Fibroblast of skin of left quadriceps (primary cell): ENCODE measurements at places on chromosomes 2 and 18.

- DNase-seq, result no peak
Measured at GRCh38 chr18:77960791-77961410, 711.3 kb downstream of the GALR1 start.

- peak; percentile 2 for DNase-seq
Measured at GRCh38 chr18:51890762-51891161, 449.2 kb upstream of the DCC start.

- no peak for DNase-seq
Measured at GRCh38 chr2:238059505-238059904, 1.3 kb upstream of the SCLY start.

DNA sequence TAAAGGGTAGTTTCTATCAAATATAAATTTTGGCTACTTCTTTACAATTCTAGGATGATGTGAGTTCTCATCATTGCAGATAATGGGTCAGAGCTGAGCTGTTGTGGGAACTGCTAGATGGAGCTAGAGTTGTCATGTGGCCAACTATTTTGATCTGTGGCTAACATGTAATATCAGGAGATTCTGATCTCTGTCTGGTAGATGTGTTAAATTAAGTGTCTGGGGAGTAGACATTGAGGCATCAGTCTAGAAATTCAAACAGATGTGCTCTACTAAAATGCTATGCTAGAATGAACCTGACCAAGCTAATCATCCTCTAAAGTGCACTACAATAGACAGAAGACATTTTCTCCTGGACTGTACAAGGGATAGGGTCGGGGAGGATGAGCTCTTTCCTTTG is 30.3 kb upstream of the DARS1 start:
- no peak for DNase-seq

GRCh38 chr18:28916456-28916855 is 739.5 kb upstream of the CDH2 start:
- no peak for DNase-seq

DNA sequence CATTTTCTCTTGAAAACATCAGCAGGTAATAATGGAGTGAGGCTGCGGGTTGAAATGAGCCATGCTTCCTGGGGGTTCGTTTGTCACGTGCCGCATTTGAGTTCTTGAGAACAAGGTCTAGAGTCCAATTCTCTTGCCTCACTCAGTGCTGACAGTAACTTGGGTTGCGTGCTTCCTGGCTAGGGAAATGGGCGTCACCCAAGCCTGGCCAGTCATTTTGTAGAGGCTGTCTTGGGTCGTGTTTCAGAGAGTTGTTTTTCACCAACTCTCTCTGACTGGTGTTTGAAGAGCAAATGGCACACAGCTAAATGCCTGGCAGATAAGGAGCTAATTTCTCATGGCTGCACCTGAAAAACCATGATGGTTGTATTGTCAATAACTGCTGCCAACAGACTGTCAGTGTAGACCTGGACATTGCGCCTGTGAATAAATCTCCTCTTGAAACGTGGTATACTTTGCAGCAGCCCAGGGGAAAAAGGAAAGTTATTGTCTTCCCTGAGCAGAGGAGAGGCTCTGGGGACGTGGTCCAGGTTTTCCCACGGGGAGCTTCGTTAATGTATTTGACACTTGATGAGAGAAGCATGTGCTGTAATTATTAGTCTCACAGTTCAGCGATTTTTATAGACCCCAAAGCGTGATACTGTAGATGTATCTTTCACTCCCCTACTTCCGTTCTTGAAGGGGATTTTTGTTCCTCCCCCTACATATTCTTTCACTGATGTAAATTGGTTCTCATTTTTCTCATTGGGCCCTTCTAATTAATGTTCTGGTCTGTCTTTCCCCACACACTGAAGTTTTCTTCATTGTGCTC is 196.0 kb downstream of the FHOD3 start:
- no peak for DNase-seq

DNA sequence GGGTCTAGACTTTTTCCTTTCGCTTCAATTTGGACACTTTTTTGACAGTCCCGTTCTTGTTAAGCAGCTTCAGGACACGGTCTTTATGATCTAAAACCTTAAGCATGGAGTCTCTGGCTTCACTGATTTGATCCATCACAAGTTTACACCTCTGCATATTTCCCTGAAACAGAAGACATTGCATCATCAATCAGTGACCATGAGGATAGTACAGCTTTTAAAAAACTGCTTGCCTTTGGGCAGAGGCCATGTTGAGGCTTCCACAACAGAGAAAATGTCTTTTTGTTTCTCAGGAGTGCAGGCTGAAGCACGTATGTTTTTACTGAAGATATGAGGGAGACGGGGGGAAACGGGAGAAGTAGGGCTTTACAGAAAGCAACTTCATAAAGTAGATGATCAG is 56.2 kb upstream of the AMMECR1L start:
- no peak for DNase-seq

- no peak for DNase-seq
Measured at GRCh38 chr2:36659872-36660312, 36.6 kb upstream of the VIT start.

DNA sequence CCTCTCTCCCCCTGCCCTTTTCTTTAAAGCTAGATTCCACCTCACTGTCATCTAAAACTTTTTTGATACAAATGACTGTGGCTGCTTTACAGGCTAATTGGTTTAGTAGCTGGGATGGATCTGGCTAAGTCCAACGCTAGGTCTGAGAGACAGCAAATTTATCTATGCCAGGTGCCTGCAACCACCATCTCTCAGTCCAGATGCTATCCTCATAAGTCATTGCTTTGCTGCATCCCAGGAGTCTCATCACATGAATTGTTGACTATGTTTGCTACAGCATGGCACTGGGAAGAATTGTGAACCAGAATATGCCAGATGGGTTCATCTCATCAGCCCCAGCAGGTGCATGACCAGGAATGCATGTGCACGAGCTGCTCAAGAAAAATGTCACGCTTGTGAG is 100.0 kb upstream of the PID1 start:
- no peak for DNase-seq

DNA sequence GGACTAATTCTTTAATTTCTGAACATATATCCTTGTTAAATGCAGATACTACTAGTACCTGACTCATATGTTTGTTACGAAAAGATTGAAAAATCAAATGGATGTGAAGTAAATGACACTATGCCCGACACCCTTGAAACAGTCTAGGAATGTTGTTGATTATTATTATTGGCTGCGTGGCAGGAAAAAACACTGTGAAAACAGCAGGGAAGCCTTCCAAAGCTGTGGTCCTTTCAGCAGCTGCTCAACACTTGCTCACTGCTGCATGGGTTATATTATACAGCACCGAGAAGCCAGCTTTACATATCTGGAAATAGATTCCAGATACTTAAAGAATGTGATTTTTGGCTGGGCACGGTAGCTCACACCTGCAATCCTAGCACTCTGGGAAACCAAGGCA is 26.5 kb downstream of the CRYGD start:
- DNase-seq, result no peak

- no peak for DNase-seq
Measured at GRCh38 chr2:72765997-72766609, 59.7 kb downstream of the EXOC6B start.

- peak; percentile 45 for DNase-seq
Measured at GRCh38 chr2:8049176-8049575, 632.7 kb upstream of the ID2 start.

GRCh38 chr2:6963727-6964126 is 46.5 kb downstream of the RNF144A start:
- DNase-seq, result no peak

GRCh38 chr18:78770823-78771139 is 208.8 kb upstream of the SALL3 start:
- no peak for DNase-seq

GRCh38 chr2:190551928-190552327 is 17.4 kb upstream of the NEMP2 start:
- DNase-seq, result no peak

DNA sequence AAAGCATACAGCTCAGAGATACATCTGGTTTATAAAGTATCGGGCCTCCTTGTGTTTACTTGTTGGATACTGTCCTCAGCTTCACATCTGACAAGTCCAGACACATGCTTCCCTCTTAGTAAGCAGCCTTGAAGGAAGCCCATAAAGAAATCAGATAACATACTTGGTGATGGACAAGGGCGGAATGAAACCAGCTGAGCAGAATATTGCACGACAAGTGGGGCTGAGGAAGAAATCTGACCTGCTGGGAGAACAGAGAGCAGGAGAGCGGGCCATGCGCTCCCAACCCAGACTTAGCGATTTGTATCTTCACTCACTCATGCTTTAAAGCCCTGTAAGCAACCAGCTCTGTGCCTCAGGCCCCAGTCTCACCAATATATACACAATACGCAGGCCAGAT is 208.4 kb downstream of the CDH20 start:
- no peak for DNase-seq

GRCh38 chr2:138113871-138114525 is 149.7 kb downstream of the HNMT start:
- no peak for DNase-seq

DNA sequence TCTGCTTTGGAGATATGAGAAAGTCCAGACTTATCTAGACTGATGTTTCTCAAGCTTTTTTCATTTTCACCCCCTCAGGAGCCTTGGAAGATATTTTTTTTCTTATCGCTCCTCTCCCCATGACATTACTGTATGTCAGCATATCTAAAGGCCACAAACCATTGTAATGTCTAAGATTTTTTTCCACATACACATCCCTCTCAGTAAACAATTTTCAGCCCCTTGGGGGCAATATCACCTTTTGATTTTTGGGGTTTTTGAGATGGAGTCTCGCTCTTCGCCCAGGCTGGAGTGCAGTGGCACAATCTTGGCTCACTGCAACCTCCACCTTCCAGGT is 60.3 kb upstream of the REL start:
- no peak for DNase-seq

- DNase-seq, result no peak
Measured at GRCh38 chr18:45725336-45725735, 1.4 kb downstream of the SLC14A1 start.

DNA sequence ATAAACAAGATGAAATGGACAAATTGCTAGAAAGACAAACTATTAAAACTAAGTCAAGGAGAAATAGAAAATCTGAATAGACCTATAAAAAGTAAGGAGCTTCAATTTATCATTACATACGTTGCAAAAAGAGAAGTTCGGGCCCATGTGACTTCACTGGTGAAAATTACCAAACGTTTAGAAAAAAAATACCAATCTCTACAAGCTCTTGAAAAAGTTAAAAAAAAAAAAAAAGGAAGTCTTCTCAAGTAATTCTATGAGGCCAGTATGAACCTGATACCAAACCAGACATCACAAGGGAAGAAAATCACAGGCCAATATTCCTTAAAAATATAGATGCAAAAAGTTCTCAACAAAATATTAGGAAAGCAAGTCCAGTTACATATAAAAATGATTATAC is 20.2 kb upstream of the ACVR2A start:
- DNase-seq, result no peak

DNA sequence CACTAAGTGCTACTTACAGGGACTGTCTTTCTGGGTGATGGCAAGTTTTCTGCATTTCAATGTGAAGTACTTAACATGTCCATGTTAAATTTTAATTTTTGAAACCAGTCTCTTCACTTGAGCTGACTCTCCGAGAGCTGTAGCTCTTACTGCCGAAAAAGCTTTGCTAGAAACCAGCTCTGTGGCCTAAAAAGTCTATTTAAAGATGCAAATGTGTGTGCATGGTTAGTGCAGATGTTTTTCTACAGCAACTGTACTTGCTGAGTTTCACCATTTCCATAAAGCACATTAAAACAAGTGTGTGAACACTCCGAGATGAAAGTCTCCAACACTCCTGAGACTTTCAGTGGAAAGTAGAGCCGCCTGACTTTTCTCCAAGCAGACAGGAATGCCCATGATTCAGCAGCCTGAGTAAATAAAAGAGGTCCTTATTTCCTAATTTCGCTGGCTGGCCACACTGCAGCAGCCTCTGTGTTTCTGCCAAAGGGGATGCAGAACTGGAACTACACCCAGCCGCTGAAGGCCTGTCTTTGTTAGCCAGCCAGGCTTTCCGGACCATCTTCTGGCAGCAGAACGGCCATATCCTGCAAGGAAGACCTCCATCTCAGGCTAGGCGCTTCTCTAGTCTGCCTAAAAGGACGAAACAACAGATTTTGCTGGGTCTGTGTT is 121.2 kb downstream of the ZNF521 start:
- DNase-seq, result peak; percentile 81

GRCh38 chr2:70381821-70382220 is 80.0 kb upstream of the FAM136A start:
- no peak for DNase-seq

DNA sequence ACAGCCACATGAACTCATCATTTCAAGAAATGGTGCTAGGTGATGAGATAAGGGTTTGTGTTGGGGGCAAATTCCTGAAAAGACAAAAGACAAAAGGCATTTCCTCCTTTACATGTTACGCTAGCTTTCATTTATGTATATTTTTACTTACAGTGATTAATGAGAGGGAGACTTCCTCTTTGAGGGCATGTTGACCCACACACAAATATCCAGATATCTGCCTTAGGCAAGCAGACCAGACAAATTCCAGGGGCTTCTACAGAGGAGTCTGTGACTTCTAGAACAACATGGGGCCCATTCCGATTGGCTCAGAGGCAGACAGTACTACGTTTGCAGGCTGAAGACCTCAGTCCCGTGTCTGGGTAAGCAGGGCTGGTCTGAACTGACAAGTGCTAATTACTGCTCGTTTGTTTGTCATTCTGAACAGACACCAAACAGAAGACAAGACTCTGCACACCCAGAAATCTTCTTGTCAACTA is 74.8 kb upstream of the ST6GAL2 start:
- no peak for DNase-seq

- DNase-seq, result no peak
Measured at GRCh38 chr2:159110784-159111183, 142.3 kb downstream of the TANC1 start.

DNA sequence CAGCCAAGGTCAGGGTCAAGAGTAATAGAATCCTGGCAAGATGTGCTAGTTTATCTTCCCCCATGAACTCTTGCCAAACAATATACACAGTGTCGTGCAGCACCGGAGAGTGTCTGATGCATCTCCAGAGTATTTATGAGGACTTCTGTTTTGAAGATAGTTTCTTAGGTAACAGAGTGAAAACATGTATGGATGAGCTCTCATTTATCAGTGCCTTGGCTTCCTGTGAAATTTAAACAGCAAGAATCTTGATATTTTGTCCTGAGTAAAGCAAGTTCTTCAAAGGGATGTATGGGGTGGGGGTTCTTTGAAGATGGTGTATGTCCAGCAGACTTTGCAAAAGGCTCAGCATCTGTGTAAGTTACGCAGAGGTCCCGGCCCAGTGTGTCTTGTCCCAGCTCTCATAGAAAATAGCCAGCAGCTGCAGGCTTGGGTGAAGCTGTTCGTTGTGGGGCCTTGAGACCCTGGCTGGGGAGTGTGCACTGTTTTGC is 361.0 kb upstream of the NT5C1B start:
- peak; percentile 23 for DNase-seq

DNA sequence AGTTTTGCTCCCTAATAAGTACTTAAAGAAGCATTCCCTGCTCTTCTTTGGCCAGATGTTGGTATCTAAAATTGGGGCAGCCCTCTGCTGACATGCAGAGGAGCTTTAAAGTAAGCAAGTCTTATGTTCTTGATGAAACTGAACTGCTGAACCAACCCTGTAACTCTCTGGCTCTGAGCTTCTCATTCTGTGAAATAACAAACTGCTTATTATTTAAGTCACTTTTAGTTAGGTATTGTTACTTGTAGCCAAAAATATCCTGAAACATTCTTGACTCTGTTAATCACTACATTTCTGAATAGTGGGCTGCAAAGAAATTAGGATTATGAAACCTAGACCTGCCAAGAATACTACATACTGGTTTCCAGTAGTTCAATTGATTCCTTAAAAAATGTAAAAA is 15.5 kb downstream of the PPP3R1 start:
- DNase-seq, result no peak
